ENCODE measurements at places on chromosomes 5 and 9.

DNA sequence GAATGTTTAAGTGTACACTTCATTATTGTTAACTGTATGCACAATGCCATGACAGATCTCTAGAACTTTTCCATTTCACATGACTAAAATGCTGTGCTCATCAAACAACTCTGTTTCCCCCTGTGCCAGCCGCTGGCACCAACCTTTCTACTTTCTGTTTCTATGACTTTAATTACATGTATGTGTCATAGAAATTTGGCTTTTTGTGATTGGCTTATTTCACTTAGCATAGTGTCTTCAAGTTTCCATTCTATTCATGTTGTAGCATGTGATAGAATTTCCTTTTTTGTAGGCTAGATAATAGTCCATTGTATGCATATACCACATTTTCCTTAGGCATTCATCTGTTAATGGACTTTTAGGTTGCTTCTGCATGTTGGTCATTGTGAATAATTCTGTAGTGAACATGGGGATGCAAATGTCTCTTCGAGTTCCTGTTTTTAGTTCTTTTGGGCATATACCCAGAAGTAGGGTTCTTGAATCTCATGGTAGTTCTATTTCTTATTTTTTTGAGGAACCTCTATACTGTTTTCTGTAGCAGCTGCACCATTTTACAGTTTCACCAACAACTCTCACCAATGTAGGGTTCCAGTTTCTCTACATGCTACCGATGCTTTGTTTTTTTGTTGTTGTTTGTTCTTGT is 184.4 kb upstream of the DMRT1 start:
- no peak for DNase-seq

- DNase-seq, result no peak
Observed at GRCh38 chr5:73218552-73219171, 45.7 kb downstream of the TMEM174 start.

DNA sequence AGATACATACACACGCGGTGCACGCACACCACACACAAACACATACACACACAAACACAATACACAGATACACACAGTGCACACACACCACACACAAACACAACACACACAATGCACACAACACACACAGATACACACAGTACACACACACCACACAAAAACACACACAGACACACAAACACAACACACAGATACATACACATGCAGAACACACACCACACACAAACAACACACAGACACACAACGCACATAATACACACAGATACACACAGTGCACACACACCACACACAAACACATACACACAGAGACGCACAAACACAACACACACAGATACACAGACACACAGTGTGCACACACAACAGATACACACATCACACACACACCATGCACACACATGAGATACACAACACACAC is 5.9 kb upstream of the CCDC187 start:
- DNase-seq, result no peak

DNA sequence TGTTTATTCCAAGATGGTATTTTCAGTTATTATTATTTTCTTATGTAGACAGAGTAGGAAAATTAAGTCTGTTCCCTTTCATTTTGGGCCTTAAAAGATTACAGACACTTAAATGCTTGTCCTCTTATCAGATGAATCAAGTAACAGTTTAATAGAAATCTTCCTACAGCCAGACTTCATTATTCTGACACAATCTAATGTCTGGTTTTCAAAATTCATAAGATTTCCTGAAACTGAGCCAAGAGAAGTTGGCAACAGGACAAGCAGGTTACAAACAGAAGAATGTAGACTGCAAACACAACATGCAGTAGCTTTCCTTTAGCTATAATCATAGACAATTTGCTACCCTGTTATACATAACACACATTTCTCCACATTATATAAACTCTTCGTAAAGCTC is 130.5 kb downstream of the FBXL17 start:
- no peak for DNase-seq

GRCh38 chr5:88819301-88819999 is 63.5 kb downstream of the MEF2C start:
- DNase-seq, result no peak

- no peak for DNase-seq
Observed at GRCh38 chr9:127642082-127642740, 30.1 kb downstream of the STXBP1 start.

GRCh38 chr5:178433273-178433775 is 156.9 kb downstream of the COL23A1 start:
- DNase-seq, result no peak

GRCh38 chr9:77975806-77976205 is 55.8 kb downstream of the GNAQ start:
- no peak for DNase-seq

DNA sequence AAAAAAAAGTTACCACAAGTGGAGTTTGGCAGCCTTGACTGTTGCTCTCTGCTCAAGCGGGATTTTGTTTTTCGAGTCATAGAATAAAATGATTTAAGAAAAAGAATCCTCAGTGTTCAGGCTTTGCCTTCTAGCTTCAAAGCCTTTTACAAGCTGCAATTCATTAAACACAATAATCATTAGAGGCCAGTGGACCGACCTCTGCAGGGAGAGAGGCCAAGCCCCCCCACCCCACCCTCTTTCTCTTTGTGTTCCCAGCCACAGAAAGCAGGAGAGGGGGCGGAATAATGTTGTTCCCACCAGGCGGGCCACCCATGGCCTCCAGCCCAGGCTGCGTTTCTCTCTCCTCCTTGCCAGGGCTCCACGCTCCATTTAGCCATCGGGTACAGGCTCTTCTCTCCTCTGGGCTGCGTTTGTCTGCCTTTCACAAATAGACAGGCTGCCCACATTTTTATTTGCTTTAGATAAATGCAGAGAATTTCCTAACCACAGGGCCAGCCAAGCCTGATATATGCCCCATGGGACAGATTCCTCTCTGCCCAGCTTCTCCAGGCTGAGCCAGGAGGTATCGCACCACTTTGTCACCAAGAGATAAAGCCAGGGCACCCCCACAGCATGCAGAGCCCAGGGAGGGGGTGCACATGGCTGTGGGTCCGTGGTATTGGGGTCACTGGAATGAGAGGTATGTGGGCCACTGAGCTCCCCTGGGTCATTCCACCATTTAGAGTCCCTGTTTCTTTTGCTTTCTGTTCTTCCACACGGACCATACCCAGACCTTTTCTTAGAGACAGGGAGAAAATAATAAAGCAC is 318.8 kb downstream of the PIK3R1 start:
- no peak for DNase-seq

- DNase-seq, result no peak
Observed at GRCh38 chr5:131633830-131634229, 1.2 kb downstream of the RAPGEF6 start.

- DNase-seq, result no peak
Observed at GRCh38 chr5:11357928-11358327, 546.3 kb downstream of the CTNND2 start.

DNA sequence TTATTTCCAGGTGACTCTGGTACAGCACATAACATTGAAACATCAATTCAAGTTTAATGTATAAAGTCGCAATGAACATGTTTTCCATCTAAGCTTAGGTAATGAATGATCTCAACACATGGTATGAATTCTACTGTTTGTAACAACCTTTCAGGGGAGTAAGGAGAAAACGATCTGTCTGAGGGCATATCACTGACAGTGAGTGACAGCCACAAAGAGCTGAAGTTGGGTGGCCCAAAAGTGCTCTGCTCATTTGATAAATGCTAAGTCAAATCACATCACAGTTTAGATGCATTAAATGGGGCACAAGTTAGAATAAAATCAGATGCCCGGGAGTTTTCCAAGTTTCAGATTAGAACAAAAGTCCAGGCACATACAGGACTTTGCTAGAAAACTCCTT is 1.2 kb downstream of the FANCC start:
- no peak for DNase-seq

GRCh38 chr5:154644745-154645411 is 110.3 kb upstream of the LARP1 start:
- no peak for DNase-seq

DNA sequence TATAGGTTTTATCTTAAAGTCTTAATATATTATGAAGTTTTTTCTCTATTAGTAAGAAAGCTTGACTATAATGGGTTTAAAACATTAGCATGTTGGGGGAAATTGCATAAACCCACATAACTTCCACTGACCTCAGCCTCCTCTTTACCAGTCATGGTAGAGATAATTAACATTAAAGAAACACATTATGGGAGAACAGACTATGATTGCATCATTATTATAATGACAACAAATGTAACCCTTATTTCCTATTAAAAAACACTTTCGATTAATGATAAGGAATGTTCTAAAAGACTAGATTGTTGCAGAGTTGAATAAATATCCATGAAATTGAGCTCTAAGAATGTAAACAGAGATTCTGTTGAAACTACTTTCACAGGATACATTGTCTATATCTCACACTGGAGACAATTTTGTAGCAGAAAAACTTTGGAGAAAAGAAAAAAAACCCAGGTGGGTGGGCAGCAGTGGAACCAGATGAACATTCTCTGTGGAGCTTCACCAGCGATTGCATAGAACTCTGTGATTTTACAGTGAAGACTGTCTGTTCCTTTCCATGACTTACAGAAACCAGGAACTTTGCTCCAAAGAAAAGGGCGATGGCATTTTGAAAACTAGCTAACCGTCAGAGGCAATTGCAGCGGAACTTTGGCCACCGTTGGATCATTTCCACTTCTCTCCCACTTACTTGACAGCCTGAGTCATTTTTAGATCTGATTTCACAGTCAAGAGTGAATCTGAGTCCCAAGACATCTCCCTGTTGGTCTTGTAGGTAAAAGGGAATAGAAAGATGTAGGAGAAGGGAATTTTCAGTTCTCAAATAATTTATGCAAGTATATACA is 21.0 kb upstream of the ERAP2 start:
- no peak for DNase-seq

DNA sequence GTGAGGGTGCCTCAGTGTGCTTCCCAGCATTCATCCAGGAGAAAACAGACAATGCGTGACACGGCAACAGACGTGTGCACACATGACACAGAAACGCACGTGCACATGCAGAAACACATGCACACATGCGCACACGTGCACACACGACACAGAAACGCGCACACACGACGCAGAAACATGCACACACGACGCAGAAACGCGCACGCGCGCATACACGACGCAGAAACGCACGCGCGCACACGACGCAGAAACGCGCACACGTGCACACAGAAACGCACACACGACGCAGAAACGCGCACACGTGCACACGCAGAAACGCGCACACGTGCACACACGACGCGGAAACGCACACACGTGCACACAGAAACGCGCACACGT is 16.5 kb downstream of the TPPP start:
- DNase-seq, result no peak

DNA sequence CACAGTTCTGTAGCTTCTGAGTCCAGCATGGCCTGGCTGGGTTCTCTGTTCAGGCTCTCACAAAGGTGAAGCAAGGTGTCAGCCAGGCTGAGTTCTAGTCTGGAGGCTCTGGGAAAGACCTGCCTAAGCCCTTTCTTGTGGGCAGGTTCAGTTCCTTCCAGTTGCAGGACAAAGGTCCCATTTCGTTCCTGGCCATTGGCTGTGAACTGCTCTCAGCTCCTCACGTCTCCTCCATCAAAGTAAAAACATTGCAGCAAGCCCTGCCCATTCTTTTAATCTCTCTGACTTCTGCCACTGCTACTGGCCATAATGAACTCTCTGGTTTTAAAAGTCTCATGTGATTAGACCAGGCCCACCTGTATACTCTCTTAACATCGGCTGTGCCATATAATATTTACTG is 61.6 kb upstream of the BARX1 start:
- no peak for DNase-seq

DNA sequence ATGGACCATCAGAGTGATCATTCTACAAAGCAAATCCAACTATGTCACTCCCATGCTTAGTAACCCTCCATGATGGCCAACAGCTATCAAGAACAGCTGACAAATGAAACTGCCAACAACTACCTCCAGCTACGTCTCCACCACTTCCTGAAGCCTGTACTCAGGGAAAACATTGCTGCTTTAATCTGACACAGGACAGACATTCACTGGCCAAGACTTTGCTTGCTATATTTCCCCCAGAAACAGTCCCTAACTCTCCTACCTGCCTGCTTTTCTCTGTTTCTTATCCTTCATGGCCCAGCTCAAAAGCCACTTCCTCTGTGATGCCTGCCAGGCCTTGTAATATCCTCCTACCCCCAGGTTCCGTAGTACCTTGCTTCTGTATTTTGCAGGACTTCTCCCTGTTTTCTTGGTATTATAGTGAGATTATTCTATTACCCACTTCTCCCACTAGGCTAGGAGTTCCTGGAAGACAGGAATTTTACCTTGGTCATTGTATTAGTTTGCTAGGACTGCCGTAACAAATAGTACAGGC is 14.7 kb upstream of the RAB14 start:
- DNase-seq, result no peak

GRCh38 chr9:72858089-72858912 is 94.6 kb downstream of the ALDH1A1 start:
- DNase-seq, result no peak

DNA sequence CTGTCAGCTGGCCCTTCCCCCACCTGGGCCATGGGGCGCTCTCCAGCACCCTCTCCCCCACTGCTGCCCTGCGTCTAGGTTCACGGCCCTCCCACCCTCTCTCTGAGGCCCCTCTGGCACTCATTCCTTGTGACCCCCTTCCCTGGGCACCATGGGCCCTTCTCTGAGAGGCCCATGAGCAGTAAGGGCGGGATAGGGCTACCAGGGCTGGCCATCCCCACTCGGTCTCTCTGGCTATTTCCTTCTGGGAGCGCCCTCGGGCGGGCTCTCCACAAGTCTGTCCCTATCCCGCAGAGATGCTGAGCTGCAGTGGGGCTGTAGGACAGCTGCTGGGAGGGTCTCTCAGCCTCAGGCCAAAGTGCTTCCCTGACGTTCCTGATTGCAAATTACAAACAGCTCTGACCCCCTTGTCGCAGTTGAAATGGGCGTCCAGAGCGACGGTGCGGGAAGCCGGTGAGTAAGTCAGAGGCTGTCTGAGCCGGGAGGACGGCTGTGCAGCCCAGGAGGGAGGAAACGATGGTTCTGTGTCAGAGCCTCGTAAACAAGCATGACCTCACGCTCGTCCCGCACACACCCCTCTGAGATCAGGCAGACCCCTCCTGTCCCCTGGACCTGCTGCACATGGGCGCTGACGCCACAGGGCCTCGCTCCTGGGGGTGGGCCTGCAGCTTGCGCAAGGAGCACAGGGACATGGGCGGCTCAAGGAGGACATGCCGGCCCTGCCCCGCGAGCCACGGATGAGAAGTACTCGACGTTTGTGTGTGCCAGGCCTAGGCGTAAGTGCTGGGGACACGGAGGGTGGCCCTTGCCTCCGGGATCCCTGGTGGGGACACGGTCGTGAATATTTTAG is 36.3 kb upstream of the GFPT2 start:
- no peak for DNase-seq
